ENCODE measurements at places on chromosomes 1 and 21.

GRCh38 chr21:33246963-33247362 lies 17.2 kb downstream of the IFNAR2 start:
- no peak for DNase-seq

- no peak for DNase-seq
Measured at GRCh38 chr1:216758161-216758560, 34.9 kb upstream of the ESRRG start.

DNA sequence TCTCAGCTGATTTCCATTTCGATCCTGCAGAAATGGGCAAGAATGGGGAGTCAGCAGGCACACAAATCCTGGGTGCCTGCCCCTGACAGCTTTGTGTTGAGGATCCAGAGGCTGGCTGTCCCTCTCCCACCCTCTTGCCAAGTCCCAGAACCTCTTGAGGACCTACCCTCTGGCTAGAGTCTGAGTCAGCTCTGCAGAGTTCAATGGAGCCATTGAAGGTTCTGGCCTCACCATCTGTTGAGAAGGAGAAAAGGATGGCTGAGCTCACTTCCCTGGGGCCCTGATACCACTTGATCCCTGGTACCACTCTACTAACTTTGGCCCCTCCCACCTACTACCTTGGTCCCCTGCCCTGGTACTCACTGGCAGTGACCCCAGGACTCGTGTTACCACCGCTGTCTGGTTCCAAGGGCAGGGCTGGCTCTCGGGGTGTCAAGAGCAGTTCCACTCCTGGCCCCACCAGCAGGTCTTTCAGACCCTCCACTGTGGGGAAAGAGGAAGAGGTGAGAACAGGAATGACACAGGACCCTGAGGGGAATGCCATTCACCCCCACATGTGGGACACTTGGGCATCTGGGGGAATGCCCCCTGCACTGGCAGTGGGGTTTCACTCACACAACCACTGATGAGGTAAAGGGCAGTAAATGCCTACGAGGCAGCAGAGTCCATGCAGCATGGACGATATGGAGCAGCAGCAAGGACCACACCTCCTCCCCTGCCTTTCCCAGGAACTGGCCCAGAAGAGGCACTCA lies 10.5 kb downstream of the RXFP4 start:
- DNase-seq = no peak

DNA sequence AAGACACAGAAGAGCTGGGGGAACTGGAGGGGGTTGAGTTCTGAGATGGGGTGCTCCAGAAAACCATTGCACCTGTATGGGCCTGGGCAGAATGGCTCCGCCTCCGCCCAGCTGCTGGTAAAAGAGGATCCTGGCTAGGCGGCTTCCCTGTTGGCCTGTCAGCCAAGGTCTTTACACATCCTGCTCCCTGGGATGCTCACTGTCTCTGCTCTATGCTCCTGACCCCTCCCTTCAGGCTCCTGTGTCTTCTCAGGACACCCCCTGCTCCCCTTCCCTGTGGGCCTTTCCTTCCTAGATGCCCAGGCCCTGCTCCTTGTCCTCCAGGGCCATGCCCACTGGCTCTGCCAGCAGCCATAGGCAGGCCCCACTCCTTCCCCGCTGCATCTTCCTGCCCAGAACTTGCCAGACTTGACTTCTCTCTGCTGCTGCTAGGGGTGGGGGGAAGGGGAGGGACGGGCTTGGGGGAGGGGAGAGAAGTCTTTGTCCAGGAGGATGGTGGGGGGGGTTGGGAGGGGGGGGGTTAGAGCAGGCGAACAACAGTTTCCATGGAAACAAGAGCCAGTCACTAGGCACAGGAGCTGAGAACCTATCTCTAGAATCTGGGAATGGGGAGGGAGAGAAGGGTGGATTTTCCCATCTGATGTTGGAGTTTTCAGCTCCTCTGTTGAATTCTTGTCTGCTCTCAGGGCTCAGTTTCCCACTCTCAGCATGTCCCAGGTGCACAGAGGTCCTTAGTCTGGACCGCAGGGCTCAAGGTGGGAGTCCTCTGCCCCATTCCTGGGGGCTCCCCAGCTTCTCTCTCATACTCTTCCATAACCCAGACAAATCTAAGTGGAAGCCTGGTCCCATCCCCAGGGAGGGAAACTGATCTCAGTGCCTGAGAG lies 10.6 kb downstream of the CELSR2 start:
- no peak for DNase-seq

DNA sequence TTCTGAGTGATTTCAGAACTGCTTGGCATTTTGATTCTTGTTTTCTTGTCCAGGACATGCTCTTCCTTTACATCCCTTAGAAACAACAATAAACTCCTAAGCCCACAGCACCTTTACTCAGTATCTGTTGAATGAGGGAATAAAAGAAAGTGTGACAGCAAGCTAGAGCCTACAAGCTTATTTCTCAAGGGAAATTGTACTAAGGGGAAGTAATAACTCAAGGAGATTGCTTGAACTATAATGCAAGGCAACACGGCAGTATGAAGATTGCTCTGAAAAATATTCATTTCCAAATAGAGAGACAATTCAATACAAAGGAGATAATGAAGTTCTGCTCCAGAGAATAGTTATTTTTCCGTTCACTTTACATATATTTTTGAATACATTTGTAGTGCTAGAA lies 6.5 kb downstream of the OR6P1 start:
- no peak for DNase-seq

DNA sequence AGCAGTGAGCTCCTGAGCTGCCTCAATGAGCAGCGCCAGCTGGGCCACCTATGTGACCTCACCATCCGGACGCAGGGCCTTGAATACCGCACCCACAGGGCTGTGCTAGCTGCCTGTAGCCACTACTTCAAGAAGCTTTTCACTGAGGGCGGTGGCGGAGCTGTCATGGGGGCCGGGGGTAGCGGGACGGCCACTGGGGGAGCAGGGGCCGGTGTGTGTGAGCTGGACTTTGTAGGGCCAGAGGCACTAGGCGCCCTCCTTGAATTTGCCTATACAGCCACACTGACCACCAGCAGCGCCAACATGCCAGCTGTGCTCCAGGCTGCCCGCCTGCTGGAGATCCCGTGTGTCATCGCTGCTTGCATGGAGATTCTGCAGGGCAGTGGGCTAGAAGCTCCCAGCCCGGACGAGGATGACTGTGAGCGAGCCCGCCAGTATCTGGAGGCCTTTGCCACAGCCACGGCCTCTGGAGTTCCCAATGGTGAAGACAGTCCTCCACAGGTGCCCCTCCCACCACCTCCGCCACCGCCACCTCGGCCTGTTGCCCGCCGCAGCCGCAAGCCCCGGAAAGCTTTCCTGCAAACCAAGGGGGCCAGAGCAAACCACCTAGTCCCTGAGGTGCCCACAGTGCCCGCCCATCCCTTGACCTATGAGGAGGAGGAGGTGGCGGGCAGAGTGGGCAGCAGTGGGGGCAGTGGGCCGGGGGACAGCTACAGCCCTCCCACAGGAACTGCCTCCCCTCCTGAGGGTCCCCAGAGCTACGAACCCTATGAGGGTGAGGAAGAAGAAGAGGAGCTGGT lies 12.3 kb downstream of the ZBTB7B start:
- no peak for DNase-seq

DNA sequence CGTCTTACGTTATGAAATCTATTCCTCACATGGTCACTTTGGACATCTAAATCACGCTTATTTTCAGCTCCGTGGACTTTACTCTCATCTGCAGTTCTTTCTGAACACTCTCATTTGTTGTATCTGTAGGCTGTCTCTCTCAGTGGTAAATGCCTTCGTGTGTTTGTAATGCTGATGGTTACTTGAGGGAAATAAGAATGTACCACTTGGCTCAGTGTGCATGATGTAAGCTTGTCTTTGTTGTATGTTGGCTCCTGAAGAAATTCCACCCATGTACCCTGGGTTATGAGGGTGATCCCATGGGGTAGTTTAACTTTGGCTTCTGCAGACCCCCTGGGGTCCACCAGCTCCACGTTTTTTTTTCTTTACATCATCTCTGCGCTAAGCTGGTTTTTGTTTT lies 378.4 kb downstream of the SETD4 start:
- DNase-seq = no peak

DNA sequence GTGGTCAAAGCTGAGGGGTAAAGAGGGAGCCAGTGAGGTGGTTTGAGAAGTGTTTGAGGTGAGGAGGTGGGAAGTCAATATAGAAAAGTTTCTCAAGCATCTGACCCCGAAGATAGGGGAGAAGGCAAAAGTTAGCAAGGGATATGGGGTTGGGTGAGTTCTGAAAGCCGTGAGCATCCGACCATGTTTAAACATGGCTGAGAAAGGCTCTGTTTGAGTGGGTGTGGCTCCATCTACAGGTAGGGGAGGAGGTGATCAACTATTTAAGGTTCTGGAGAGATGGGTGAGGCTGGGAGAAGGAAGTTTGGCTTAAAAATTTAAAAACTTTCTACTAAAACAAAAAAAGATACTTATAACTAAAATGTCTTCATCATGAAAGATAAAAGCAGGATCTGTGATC lies 273.8 kb downstream of the KCNJ6 start:
- no peak for DNase-seq

GRCh38 chr1:166175032-166175431 lies 8.2 kb upstream of the FAM78B start:
- no peak for DNase-seq
